Psoas muscle (tissue), 8 donors: ENCODE measurements at places on chromosomes 1 and 21. TPM values are rescaled to one million over a fixed set of nuclear protein-coding genes. Genes with fewer than 3 reads are reported as not detected.

- H3K27ac ChIP-seq, result no peak overlapping the region
- H3K4me3 ChIP-seq, result no peak overlapping the region
- no peak for DNase-seq
- peaks cover 10% of the 10 kb centered on the region for H3K36me3 ChIP-seq
- H3K4me1 ChIP-seq, result no peaks in the 10 kb centered on the region
These were observed 19.3 kb upstream of the SLC16A1 start for GRCh38 chr1:112975336-112975735.

DNA sequence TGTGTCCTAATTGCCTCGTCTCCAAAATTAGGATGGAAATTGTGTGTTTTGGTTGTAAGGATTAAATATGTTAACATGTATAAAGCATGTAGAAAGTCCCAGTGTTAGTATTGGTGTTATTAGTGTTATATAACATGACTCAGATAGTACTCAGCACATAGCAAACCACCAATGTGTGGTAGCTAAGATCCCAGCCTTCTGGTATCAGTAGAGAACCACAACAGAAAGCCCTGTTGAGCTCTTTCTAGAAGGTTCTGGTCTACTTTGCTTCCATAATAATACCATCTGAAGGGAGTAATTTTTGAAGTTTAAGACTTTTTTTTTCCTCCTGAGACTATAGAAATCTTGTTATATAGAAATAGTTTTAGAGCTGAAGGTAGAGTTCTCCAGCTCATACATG is 259.3 kb upstream of the SGIP1 start:
- DNase-seq, result no peak
- no peaks in the 10 kb centered on the region for H3K36me3 ChIP-seq
- H3K27ac ChIP-seq, result no peak overlapping the region
- H3K4me3 ChIP-seq, result no peak overlapping the region
- no peaks in the 10 kb centered on the region for H3K27me3 ChIP-seq

The TMEM51 gene
- 1.7 TPM for total RNA-seq

GRCh38 chr1:65471213-65471833 is 50.9 kb downstream of the LEPR start:
- no peak overlapping the region for H3K27ac ChIP-seq
- no peak for DNase-seq
- peaks cover 5% of the 10 kb centered on the region for H3K4me1 ChIP-seq
- H3K36me3 ChIP-seq, result no peaks in the 10 kb centered on the region
- H3K4me3 ChIP-seq, result no peak overlapping the region

- no peaks in the 10 kb centered on the region for H3K27me3 ChIP-seq
- H3K36me3 ChIP-seq, result no peaks in the 10 kb centered on the region
- no peak for DNase-seq
- peaks cover 11% of the 10 kb centered on the region for H3K4me1 ChIP-seq
These were observed 87.1 kb upstream of the IPO9 start for GRCh38 chr1:201741763-201742342.

DNA sequence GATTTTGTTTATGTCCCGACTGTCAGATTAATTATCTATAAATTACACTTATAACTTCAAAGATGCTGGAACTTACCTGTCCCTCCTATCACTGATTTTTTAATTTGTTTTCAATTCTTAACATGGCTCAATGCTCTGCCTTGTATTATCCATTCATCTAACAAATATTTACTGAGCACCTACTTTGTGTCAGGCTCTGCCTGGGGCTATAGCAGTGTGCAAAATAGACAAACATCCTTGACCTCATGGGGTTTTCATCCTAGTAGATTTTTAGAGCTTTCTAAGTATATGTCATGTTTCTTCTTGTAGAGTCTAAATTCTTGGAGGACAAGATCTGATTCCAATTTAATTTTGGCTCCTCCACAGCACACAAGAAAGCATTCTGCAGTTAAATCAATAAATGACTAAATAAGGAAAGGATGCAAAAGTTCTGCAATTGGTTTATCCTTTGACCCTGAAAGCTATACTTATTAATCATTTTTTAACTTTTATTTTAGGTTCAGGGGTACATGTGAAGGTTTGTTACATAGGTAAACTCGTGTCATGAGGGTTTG is 10.8 kb upstream of the SMYD2 start:
- H3K27ac ChIP-seq, result no peak overlapping the region
- H3K27me3 ChIP-seq, result no peaks in the 10 kb centered on the region
- no peaks in the 10 kb centered on the region for H3K36me3 ChIP-seq
- no peak for DNase-seq
- H3K4me1 ChIP-seq, result peaks cover 10% of the 10 kb centered on the region

- H3K27ac ChIP-seq, result no peak overlapping the region
- peaks cover 4% of the 10 kb centered on the region for H3K27me3 ChIP-seq
- DNase-seq, result no peak
- no peaks in the 10 kb centered on the region for H3K36me3 ChIP-seq
- no peaks in the 10 kb centered on the region for H3K4me1 ChIP-seq
These were observed 281.9 kb upstream of the POU3F1 start for GRCh38 chr1:38328278-38329035.
